ENCODE measurements at places on chromosomes 3 and 15.
A peak's percentile ranks its signal among the peaks of the same experiment; 100 is the strongest.

GRCh38 chr3:119310071-119310470 lies 15.9 kb downstream of the ARHGAP31 start:
- no peak for ATAC-seq

DNA sequence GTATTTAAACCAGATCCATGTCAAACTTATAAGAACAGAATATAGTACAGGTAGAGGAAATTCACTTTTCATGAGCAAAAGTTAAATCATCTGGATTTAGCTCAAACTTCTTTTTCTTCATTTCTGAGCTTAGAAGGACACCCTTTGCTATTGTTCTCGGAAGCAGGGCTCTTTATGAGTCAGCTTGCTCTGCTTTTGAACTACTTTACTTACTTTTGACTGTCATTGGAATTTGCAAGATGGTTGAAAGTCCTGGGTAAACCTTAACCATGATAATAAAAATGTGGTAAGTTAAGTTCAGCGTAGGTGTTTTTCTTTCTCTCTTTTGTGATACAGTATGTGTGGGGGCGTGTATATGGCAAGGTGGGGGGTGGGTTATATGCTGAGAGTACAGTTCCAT lies 312.7 kb upstream of the DPH6 start:
- ATAC-seq: no peak

- no peak for ATAC-seq
Measured at GRCh38 chr3:147958754-147959153, 549.6 kb downstream of the ZIC1 start.

DNA sequence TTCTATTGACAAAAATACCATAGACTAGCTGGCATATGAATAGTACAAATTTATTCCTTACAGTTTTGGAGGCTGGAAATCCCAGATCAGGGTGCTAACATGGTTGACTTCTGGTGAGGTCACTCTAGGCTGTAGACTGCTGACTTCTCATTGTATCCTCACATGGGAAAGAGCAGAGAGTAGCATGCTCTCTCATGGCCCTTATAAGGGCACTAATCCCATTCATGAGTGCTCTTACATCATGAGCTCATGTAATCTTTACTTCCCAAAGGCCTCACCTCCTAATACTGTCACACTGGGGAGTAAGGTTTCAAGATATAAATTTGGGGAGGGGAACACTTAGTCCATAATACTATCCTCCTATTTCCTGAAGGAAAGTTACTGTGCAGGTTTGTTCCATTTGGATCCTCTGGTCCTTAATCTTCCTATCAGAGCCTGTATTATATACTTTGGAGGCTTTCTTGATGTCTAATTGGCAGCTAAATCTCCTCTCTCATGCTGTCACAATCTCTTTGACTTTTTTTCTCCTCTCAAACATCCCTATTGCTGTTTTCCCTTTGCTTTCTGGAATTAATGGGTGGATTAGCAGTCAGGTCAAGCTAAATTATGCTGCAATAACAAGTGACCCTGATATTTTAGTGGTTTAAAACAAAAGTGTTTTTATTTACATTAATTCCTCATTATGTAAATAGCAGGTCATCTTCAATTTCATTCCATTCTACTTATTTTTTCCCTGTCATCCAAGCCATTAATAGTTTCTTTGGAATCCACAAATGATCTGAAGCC lies 23.1 kb upstream of the LEKR1 start:
- peak; percentile 88 for ATAC-seq

- ATAC-seq: no peak
Measured at GRCh38 chr15:51634591-51635198, 12.1 kb upstream of the DMXL2 start.

- no peak for ATAC-seq
Measured at GRCh38 chr3:153927107-153927506, 194.1 kb upstream of the ARHGEF26 start.

- no peak for ATAC-seq
Measured at GRCh38 chr3:105842449-105842848, 26.4 kb downstream of the CBLB start.

GRCh38 chr15:75606711-75607699 lies 18.5 kb downstream of the SNUPN start:
- no peak for ATAC-seq

DNA sequence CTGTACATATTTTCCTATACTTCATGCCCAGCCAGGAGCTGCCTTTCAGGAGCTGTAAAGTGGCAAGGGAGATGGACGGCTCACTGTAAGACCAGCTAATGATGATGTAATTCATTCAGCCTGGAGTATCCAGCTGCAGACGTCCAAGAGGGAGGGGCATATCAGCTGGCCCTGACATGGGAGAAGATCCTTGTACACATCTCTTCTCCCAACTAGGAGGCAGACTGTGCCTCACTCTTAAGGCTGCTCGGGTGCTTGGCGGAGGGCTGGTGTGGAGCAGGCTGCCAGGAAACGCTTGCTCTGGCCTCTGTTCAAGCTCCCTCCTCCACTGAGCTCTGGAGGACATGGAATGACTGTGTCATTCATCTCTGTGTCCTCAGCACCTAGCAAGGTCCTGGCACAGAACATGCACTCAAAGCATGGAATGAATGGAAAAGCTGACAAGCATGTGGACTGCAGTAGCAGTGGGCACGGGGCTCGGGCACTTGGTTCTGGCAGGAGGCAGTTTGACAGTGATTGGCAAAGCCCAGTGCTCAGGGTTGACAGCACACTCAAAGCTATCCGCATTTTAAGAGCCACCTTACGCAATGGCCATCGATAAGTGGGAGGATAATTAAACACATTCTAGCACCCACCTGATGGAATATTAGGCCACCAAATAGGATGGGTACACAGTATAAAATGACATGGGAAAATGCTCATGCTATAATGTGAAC lies 72.4 kb downstream of the TBC1D2B start:
- peak; percentile 5 for ATAC-seq

DNA sequence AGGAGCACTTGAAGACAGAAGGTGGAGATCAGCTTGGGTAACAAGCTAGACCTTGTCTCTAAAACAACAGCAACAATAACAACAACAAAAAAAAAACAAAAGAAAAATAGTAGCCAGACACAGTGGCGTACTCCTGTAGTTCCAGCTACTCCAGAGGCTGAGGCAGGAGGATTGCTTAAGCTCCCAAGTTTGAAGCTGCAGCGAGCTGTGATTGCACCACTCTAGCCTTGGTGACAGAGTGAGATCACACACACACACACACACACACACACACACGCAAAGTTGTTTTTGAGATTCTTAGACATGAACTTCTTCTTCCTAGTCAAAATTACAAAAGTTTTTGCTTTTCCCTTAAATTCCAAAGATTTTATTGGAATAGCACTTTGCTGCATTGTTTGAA lies 93.0 kb upstream of the IGSF10 start:
- ATAC-seq: no peak

DNA sequence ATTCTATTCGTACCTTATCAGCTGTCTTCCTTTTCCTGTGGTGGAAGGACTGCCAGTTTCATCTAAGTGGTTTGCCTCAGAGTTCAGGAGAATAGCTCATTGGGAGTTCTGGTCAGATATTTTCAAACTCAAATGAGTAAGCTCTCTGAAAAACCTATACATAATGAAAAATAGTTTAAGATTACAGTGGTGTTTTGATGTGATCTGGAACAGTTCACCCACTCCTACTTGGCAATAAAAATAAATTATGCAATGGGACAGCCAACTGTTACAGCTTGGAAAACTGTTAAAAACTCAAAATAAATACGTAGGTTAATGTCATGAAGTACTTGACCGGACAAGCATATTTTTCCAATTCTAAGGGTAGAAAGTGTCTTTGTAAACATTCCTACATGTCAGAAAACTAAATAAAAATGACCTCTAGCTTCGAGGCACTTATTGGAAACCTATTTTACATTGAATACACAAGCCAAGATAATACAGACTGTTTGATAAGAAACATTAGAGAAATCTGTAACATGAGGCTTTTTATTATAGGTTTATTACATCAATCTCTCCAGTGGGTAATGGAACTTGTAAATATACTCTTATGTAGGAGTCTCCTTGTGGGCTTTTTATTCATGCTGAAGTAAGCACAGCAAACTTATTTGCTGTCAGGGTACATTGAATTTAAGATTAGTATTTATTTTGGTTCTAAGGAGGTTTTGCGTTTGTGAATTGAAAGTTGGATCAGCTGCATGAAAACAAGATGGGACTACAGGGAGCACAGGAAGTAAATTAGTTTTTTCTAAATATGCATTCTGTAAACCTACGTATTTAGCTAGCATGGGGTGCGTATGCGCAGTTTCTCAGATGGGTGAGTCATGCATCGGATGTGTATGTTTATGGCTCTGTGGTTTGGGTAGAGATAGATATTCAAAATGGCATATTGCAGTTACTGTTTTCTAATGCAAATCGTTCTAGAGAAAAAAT lies 453.1 kb downstream of the IL5RA start:
- no peak for ATAC-seq

DNA sequence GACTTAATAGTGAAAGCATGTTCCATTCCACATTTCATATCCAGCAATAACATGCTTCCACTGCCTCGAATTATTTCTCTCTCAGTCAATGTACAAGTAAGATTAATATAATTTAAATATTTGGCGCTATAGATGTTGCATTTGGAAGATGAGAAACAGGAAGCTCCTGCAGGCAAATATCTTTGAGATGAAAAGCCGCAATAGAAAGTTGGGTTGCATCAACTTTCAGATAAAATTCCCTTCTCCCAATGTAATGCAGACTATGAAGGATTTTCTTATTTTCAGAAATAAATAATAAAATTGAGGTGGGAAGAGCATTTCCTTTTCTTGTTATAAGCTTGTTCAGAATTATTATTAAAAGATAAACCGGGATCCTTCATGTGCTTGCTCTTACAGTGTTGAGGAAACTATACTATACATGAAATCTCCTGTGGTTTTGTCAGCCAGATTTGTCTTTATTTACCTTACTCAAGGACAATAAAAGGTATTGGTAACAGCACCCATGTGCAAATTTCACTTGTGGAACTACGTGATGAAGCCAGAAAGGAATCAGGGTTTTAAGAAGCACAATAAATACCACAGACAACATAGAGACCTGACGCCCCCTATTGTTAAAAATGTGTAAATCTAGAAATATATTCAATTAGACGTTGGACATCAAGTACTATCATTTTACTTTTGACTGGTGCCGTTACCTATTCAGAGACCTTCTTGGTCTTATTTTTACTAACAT lies 307.0 kb downstream of the ARPP21 start:
- ATAC-seq: no peak

GRCh38 chr3:37762286-37762685 lies 99.4 kb upstream of the CTDSPL start:
- ATAC-seq: no peak

GRCh38 chr3:22491344-22491743 lies 711.8 kb upstream of the UBE2E2 start:
- ATAC-seq: no peak

GRCh38 chr3:72721683-72722381 lies 126.4 kb downstream of the SHQ1 start:
- ATAC-seq: no peak
